Nephron progenitor cell (in vitro differentiated cells): ENCODE measurements at places on chromosomes 12 and 14.

- DNase-seq = no peak
These were observed 107.3 kb downstream of the CRADD start for GRCh38 chr12:93784339-93785086.

DNA sequence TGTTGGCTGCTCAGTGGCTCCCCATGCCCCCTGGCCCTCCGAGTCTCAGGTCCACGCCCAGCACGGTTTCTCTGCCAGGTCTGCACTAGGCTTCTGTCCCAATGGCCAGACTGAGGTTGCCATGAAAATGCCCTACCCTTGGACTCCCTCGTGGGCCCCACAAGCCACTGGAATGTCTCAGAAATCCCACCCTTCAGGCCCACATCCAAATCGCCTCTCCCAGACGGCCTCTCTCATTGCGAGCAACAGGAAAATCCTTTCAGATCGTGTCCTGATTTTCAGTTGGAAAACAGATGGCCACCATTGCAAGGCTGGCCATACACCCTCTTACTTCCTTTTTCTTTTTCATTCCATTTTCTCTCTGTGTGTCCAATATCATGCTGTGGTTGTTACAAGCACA lies 77.3 kb downstream of the IRF2BPL start:
- no peak for DNase-seq

DNA sequence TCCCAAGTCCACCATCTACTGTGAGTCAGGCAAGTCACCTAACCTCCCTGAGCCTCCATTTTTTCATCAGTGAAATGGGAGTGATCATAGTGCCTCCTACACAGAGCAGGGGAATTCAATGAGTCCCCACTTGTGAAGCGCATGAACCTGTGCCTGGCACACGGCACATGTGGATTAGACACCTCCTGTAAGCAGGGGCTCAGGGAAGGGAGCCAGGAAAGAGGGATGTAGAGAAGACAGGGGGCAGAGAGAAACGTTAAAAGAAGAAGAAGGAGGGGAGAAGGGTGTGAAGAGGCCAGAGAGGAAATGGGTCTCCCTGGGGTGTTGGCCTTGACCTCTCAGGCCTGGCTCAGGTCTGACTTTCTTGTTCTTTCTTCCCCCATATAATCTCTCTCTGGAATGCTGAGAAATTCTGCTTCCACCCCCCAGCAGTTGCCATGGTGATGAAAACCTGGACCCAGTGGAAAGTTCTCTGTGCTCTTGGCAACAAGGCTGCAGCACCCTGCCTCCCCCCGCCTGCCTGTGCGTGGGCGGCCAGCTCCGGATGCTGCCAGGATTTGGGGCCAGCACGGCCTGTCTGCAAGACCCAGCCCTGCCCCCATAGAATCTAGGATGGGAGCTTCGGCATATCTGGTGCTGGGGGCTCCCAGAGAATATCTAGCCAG lies 94.5 kb downstream of the CALM1 start:
- no peak for DNase-seq

GRCh38 chr12:25074954-25075353 lies 120.0 kb downstream of the DNAI7 start:
- no peak for DNase-seq

GRCh38 chr14:20631880-20632389 lies 9.6 kb downstream of the OR6S1 start:
- DNase-seq = peak; percentile 56

DNA sequence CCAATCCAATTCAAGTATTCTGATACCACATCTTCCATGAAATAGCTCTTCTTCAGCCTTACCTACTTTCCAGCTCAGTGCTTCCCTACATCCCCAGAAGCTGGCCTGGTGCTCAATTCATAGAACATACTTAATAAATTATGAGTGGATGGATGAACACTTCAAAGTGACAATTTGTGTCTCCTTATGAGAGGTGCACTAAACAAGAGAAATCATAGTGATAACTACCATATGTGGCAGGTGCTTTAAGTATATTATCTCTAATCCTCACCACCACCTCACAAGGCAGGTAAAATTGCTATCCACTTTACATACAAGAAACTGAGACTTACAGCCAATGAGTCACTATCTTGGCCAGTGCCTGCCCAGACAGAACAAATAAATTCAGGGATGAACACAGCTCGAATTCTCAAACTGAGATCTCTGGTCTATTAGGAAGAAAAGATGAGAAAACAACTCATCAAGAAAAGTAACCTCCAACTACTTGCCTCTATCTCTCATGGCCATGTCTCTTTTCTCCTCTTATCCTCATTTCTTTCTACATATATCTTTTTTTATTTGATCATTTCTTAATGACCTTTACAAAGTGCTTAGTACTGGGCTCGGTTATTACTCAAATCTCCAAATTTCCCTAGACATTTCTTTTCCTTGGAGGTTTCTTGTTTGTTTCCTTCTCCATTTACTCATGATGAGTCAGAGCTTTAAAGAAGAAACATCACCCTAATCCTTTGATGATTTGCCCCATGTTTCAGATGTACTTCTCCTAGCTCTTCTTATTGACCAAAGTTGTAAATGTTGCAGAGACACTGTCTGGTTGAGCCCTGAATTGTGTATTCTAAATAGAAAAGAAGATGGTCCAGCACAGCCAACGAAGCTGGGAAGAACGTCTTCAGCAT lies 161.5 kb downstream of the RPS29 start:
- DNase-seq = no peak

DNA sequence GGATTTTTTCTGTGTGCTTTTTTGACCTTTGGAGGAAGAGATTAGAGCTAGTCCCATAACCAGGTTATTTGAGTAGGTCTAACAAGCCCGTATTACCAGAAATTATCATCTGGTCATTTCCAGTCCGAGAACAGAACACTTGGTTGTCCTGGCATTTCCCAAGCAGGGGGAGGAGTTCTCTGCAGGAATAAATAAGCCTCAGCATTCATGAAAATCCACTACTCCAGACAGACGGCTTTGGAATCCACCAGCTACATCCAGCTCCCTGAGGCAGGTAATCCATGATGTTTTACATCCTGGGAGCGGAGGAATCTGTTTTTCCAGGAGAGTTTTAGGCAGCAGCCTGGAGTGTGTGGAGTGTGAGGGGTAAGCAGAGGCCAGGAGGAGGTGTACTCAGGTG lies at the start of gene SERPINA3:
TSS of gene SERPINA3 (plus strand) at position 218 of the 400 bp plus-strand sequence. CDS start 2,051 bp downstream, outside the sequence.
- DNase-seq = no peak

DNA sequence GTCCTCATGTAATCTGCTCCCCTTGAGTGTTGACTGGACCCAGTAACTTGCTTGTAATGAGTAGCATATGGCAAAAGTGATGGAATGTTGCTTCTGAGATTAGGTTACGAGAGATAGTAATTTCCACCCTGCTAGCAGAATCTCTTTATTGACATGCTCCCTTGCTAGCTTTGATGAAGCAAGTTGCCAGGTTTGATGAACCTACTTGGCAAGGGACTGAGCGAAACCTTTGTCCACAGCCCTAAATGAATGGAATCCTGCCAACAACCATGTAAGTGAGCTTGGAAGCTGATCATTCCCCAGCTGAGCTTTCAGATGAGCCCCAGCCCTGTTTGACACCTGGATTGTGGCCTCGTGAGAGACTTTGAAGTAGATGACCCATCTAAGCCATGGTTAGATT lies 120.8 kb upstream of the PLXNC1 start:
- DNase-seq = no peak

- DNase-seq = no peak
These were observed 12.5 kb downstream of the GALNT6 start for GRCh38 chr12:51378749-51379148.

DNA sequence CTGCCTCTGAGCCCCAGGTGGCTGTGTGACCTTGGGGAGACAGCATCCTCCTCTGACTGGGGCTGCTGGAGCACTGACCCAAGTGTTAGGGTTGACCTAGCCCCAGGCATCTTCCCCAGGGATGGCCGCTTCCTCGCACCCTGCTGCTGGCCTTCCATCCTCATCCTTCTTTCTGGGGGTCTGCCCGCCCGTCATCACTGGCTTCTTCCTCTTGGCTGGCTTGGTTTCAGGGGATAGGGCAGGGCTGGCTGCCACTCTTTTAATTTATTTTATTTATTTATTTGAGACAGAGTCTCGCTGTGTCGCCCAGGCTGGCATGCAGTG lies 3.5 kb downstream of the TEDC1 start:
- DNase-seq = no peak

DNA sequence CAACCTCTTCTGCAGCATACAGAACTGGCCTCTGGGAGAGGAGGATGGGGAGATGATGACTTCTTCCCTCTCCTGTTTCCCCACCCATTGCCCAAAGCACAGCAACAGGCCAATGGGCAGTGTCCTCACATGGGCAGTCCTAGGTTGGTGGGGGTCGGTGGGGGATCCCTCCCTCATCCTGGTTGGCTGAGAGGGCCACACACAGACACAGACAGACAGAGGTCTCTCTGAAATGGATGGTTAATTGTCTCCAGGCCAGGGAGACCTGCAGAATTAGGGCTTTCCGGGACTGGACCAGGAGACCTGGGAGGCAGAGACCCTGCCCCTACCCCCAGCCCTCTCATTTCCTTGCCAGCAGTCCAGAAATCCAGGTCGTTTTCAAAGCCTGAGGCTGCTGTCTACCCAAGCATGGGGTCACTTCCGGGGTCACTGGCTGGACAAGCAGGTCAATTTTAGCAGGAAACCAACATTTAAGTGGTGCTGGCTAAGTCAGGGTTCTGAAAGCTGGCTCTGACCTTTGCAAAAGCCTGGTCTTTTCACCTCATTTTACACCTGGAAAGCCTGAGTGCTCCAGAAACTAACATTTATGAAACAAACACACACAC lies 48.6 kb upstream of the TBX3 start:
- peak; percentile 38 for DNase-seq

DNA sequence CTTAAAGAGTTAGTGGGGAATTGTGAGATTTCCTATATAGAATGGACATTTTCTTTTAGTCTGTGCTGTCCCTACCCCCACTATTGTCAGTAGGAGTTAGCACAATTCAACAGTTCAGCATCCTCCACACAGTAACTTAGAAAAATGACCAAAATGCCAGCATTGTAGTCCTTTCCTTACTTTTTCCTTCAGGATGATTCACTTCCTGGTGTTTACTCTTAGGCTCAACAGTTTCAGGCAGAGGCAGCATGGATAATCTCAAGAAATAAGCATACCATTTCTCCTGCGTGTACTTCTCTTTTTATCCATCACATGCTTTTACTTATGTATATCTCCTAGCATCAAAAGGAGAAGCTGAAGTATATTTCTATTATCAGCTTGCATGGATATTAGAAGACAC lies 683.4 kb downstream of the SLC16A7 start:
- DNase-seq = no peak

GRCh38 chr12:120750806-120751205 lies 25.2 kb downstream of the ACADS start:
- DNase-seq = no peak

- DNase-seq = no peak
These were observed 67.7 kb downstream of the BCL2L14 start for GRCh38 chr12:12138203-12139154.

DNA sequence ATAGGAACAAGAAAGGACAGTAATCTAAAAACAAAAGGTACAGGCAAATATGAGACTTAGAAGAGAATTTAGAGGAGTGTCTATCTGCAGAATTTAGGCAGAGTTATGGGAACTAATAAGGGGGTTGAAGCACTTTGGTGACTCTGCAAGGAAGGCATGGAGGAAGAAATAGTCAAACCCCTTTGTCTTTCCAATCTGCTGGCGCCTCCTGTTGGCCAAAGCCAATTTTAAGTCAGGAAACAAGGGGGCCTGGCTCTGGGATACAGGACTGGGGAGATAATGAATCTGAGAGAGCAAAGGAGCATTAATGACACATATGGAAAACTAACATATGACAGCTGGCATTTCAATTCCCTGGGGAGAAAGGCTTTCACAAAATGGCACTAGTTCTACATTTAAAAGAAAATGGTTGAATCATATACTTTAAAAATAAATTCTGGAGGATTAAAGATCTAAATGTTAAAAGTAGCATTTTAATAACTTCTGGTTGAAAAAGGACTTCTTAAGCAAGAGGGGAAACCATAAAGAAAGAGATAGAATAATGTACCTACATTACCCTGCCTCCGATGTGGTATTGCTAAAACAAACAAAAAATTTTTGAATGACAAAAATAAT lies 48.5 kb upstream of the CSRP2 start:
- peak; percentile 46 for DNase-seq

- DNase-seq = no peak
These were observed 405.6 kb downstream of the NAV3 start for GRCh38 chr12:78236264-78236663.

GRCh38 chr12:82877963-82878362 lies 191.3 kb downstream of the TMTC2 start:
- DNase-seq = no peak

DNA sequence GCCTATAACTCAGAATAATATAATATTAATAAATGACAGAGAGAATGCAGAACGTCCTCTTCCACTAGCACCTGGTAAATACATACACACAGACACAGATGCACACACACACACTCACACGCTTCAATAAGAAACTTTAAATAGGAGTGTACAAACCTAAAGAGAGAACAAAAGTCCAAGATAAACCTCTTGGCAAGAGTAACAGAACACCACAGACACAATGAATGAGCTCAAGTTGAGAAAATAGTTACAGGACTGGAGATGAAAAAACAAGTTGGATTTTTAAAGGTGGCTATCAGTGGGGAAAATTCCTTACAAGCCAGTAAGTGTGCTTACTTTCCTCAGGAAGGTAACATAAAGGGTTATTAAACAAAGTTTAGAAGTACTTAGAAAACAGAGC lies 35.2 kb downstream of the CRY1 start:
- no peak for DNase-seq

GRCh38 chr14:64983439-64984310 lies 3.0 kb upstream of the FNTB start:
- peak; percentile 26 for DNase-seq

DNA sequence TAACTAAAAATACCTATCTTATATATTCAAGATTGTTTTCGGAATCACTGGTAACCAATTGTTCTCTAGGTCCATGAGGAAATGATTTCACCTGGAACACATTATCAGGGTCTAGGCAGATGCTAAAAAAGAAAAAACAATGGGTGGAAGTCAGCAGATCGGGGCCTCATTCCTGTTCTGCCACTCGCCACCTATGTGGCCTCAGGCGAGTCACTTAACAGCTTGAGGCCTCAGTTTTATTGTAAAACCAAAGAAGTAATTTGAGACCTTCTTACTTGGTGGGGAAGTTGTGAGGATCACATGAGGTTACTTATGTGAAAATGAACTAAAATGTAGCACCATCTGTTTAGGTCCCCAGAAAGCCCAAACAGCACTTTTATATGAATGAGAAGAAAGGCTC lies 6.2 kb upstream of the RNASE10 start:
- no peak for DNase-seq

DNA sequence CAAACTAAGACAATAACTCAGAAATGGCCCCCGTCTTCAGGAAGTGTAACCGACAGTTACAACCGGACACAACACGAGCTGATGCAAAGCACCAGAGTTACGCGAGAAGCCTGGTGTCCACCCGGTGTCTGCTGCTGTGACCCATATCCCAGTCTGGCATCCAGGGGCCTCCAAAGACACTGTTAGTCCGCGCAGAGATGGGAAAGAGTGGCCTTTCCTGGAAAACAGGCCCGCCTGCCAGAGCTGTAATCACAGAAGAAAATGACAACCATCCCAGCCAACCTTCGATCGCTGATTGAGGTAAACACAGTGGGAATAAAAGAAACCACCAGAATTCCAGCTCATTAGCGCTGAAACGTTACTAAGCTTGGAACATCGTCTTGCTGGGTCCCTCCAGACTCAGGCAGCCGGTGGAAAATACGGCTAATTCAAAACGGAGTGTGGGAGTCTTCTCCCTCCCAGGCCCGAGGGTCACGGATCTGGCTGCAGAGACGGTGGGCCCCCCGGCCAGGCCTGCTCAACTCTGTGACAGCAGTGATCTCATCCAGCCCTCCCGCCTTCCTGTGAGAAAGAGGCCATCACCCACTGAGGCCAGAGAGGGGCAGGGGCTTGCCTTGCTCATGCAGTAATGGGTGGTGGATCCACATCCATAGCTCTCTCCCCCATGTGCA lies 273.9 kb upstream of the RTL1 start:
- DNase-seq = peak; percentile 40

GRCh38 chr12:46771268-46771827 lies 54.4 kb downstream of the SLC38A4 start:
- DNase-seq = no peak
